Stimulated activated naive CD8-positive, alpha-beta T cell treated with anti-CD3 and anti-CD28 coated beads, Interleukin-15, Interleukin-2, amounts not matched to agents 100 U/mL and 50 U/mL, for 24 hours (primary cell): ENCODE measurements at places on chromosomes 12 and 14.

GRCh38 chr14:27056586-27056985 lies 458.8 kb upstream of the NOVA1 start:
- DNase-seq: no peak

DNA sequence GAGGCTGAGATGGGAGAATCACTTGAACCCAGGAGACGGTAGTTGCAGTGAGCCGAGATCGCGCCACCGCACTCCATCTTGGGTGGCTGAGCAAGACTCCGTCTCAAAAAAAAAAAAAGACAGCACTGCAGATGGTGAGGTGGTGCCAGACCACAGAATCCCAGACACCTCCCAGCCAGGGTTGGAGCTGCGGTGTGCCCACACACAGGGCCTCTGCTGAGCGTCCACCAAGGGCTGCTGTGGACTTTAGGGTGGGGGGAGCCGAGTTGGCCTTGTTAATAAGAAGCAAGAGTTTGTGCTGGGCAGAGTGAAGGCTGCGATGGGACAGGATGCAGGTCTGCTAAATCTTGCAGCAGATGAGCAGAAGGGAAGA lies 14.2 kb downstream of the KMT5A start:
- DNase-seq: no peak

DNA sequence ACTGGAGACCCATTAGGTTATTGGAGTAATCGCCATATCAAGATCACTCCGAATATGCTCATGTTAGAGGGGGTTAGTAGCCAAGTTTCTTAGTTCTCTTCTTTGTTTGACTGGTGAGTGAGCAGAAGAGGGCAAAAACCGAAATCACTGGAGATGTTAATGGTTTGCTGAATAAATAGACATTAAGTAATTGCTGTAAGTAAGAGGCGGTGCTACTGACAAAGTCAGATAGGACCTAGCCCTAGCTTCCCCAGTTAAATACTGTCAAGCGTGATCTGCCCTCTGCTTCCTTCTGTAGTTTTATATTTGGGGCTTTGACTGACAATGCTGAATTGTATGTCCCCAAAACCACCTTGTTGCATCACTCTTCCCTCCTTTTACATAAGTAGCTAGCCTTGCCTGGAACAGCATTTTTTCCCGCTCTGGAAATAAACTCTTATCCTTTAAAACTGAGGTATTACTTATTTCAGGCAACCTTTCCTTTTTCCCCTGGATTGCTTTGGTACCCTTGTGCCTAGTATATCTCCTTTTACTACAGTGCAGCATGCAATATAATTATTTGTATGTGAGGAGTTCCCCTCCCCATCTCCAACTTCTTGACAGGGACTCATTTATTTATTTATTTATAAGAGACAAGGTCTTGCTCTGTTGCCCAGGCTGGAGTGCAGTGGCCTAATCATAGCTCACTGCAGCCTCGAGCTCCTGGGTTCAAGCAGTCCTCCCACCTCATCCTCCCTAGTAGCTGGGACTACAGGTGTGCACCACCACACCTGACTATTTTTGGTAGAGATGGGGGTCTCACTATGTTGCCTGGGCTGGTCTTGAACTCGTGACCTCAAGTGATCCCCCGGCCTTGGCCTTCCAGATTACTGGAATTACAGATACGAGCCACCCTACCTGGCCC lies 1.4 kb downstream of the SNRPF start:
- no peak for DNase-seq

DNA sequence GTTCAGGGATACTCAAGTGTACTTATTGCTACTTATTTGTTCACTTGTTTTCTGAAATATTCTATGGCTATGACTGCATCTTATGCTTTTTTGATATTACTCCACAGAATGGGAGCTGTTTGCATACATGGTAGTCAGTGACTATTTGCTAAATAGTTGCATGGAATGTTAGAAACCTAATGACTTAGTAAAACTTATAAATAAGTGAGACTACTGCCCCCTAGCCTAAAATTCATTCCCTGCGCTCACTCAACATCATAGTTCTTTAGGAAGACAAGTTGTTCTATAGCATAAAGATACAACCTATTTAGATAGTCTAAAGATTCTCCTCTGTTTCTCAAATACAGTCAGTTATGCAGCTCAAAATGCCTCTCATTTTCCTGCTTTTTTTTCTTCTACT lies 305.5 kb downstream of the CEP128 start:
- DNase-seq: no peak

DNA sequence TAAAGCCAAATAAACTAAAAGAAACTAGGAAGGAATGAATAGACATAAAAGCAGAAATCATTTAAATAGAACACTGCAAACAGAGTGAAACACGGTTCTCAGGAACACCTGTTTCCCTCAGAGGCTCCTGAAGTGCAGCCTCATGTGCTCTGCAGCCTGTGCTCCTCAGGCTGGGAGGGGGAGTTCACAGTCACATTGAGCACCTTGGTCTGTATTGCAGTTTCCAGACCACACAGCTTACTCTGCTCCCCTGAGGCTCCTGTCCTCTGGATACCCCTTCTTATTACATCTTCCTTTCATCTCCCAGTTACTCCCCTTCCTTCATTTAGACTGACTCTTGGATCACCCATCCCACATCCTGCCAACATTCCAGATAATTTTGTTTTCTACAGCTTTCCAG lies 49.7 kb upstream of the DCD start:
- no peak for DNase-seq

DNA sequence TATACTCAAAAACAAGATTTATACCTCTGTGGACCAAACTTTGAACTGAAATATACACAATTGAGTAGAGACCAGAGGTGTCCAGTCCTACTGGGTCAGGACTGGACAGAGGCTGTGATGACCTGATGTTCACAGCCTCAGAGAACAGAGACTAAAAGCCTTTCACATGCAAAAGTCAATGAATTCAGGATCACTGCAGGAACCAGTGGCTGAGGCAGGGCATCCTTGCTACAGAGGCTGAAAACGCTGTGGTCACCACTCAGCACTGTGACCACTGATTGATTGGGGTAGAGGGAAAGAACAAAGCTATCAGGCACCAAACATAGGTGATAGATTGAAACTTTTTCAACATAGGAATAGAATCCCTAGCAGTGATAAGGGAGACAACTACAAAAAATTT lies 25.1 kb downstream of the GRIP1 start:
- no peak for DNase-seq

DNA sequence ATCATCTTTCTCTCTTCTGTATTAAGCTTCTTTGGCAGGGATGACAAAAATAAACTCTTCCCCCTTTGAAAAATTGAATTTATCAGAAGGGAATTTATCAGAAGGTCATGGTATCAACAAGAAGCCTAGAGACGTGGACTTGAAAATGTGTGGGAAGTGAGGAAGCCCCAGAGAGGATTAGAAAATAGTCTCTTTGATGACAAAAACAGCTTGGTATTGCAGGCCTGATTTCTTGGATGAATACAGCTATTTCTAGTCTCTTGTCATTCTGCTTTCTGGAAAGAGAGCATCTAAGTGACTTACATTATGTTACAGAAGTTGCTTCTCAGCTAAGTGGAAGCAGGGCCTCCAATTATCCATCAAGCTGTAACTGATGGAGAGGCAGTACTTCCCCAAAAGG lies 111.1 kb downstream of the KITLG start:
- no peak for DNase-seq

DNA sequence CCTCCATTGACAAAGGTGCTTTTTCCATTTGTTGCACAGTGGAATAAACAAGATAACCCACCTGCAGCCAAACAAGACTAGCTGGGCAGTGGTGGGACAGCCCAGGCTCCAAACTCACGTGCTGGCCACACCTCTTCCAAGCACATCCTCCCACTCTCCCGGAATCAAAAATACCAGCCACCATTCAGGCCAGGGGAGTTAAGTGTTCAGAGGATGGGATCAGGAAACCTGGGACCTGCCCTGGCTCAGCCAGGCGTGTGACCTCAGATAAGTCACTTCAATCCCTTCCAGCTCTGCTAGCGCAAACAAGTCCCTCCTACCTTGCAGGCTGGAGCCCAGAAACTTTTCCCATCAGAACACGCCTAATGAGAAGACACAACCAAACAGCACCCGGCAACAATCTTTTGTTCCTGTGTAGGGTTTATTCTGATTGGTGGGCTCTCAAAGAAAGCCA lies 43.3 kb downstream of the ACTN1 start:
- DNase-seq: no peak

GRCh38 chr14:81802341-81802740 lies 268.7 kb upstream of the SEL1L start:
- no peak for DNase-seq

GRCh38 chr14:50333014-50333509 lies 20.9 kb downstream of the DMAC2L start:
- DNase-seq: no peak

DNA sequence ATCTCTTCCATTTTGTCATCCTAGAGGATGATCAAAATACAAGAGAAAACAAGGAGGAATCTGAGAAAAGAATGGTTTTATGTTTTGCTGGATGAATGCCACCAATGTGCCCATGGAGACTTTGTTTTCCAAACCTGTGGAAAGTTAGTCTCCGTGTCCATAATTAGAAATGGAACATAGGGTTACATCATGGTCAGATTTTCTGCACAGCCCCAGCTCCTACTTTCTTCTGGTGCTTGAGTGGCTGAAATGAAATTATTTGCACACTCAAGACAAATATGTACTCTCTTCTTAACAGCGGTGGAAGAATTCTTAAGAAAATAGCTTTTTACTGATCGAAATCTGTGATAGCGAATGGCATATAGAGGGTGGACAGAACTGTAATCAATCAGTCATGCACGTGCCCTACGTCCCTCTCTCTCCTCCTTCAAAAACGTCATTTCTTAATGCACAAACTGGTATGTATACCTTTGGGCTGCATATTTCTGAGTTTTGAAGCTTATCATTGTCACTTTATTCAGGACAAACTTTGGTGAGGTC lies 825.2 kb downstream of the AACS start:
- no peak for DNase-seq

- no peak for DNase-seq
Measured at GRCh38 chr14:84533791-84534190, 996.2 kb upstream of the FLRT2 start.

- no peak for DNase-seq
Measured at GRCh38 chr14:58200480-58200841, 512 bp downstream of the ACTR10 start.

- no peak for DNase-seq
Measured at GRCh38 chr12:81360916-81361315, 283.0 kb downstream of the ACSS3 start.

DNA sequence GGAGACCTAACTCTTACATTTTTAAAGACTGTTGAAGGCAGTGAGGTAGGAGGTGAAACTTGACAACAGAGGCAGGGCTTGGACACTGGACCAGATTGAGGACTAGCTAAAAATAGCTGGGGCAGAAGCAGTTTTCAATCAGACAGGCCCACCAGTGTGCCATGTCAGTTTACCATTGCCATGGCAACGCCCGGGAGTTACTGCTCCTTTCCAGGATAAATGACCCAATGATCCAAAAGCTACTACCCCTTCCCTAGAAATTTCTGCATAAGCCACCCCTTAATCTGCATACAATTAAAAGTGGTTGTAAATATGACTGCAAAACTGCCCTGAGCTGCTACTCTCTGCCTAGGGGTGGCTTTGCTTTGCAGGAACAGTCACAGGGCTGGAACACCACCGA lies 53.2 kb upstream of the PKP2 start:
- no peak for DNase-seq

DNA sequence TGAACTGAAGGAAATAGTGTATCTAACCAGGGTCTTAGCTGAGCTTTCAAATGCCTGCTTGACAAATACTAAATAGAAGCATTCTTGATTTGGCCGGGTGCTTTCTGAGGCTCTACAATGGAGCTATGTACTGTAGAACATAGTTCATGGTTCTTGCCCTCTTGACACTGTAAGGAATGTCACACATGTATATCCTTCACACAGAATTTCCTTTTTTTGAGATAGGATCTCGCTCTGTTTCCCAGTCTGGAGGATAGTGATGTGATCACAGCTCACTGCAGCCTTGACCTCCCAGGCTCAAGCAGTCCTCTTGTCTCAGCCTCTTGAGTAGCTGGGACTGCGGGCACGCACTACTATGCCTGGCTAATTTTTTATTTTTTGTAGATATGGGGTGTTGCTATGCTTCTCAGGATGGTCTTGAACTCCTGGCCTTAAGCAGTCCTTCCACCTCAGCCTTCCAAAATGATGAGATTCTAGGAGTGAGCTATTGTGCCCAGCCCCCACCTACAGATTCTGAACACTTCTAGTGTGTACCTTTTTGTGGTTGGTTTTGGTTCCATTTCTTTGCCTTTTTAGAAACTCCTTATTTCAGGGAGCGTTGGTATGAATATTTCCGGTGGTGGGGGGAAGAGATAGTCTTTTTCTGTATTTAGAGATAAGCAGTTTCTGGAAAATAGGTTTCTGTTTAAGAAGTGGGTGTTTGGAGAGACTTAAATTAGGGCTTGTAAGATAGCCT lies 4.2 kb downstream of the MLXIP start:
- peak; percentile 39 for DNase-seq
